Upper lobe of right lung (tissue), 1 donor: ENCODE measurements at places on chromosomes 12 and 14.
A peak's percentile ranks its signal among the peaks of the same experiment; 100 is the strongest.

- no peak for DNase-seq
These were observed 60.9 kb upstream of the NID2 start for GRCh38 chr14:52129721-52130120.

GRCh38 chr14:21449899-21450216, 6.1 kb downstream of the CHD8 start:
- no peak for DNase-seq

- DNase-seq: no peak
These were observed 32.3 kb upstream of the TBC1D30 start for GRCh38 chr12:64792128-64792527.

- DNase-seq: no peak
These were observed 59.6 kb downstream of the PRKCH start for GRCh38 chr14:61380984-61381383.

DNA sequence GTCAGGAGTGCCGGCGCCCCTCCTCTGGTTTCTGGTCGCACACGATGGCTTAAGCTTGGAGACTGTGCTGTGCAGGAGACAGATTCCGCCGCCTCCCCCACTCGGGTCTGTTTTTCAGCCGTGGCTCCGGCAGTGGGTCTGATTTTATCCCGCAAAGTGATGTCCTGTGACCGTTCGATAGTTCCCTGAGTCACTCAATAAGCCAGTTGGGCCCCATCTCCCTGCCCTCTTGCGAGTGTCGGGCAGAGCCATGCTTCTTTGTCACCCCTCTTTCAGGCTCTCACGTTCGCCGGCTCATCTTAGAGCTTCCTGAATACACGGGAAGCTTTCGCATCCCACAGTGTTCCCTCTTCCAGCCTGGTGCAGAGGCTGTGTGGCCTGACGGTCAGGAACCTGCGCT, 127.8 kb upstream of the RFLNA start:
- no peak for DNase-seq

- DNase-seq: no peak
These were observed 450 bp downstream of the SINHCAF start for GRCh38 chr12:31325524-31325875.

- DNase-seq: no peak
These were observed 384.6 kb downstream of the APAF1 start for GRCh38 chr12:99029511-99030271.

GRCh38 chr14:52103416-52103815, 34.6 kb upstream of the NID2 start:
- no peak for DNase-seq

DNA sequence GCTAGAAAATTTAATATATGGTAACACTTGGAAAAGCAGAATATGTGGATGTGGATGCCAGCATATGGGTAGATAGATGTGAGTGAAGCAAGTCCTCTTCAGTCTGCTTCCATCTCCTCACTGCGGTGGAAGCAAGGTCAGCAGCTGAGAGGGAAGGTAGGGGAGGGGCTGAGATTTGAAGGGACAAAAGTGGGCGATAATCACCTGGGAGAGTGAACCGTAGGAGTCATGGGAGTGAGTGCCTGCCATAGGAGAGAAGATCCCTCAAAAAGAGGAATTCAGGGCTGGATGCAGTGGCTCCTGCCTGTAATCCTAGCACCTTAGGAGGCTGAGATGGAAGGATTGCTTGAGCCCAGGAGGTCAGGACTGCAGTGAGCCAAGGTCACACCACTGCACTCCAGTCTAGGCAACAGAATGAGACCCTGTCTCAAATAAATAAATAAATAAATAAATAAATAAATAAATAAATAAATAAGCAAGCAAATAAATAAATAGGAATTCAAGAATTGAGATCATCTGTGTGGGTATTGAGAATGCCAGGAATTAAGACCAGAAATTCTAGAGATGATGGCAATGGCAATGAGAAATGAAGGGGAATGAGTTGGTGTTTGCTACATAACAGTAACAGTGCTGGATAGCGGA, 123.4 kb downstream of the BICD1 start:
- DNase-seq: no peak

DNA sequence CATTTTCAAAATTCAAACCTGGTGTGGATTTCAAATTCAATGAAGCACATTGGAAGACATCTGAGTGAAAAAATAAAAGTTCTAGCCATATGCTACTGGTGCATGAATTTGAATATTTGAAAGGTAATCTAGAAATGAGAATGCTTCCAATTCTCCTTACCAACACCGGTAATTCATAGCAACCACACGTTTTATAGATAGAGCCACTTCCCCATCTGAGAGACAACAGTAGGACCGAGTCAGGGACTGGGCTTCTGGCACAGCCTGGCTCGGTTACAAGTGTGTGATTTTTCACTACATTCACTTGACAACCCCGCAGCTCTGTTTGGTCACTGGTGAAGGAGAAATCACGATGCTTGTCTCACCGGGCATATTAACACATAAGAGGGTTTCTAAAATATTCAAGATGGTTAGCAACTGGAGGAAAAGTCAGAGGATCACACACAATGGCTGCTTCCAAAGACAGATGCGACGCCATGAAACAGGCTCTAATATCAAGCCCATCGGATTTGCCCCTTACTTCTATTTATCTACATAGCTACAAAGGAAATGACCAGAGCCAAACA, 86.5 kb upstream of the FOXN3 start:
- no peak for DNase-seq

- no peak for DNase-seq
These were observed 479.0 kb upstream of the SYT1 start for GRCh38 chr12:78385541-78385940.

GRCh38 chr14:54893151-54893760, 9.4 kb downstream of the GCH1 start:
- no peak for DNase-seq

DNA sequence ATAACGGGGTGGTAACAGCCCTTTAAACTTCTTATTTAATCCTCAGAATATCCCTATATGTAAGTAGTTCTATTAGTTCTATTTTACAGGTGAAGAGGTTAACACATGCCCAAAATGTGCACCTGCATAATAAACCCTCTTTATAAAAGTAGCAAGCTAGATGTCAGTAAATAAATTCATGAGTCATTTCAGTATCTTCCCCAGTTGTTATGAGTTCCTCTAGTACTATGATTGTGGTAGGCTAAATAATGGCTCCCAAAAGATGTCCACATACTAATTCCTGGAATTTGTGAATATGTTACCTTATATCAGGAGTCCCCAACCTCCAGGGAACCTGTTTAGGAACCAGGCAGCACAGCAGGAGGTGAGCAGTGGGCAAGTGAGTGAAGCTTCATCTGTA, 106.5 kb downstream of the TMTC3 start:
- no peak for DNase-seq

GRCh38 chr12:2624543-2625288, 170.1 kb upstream of the FKBP4 start:
- DNase-seq: no peak

GRCh38 chr14:66884149-66884548, 305.1 kb upstream of the GARIN2 start:
- DNase-seq: no peak

DNA sequence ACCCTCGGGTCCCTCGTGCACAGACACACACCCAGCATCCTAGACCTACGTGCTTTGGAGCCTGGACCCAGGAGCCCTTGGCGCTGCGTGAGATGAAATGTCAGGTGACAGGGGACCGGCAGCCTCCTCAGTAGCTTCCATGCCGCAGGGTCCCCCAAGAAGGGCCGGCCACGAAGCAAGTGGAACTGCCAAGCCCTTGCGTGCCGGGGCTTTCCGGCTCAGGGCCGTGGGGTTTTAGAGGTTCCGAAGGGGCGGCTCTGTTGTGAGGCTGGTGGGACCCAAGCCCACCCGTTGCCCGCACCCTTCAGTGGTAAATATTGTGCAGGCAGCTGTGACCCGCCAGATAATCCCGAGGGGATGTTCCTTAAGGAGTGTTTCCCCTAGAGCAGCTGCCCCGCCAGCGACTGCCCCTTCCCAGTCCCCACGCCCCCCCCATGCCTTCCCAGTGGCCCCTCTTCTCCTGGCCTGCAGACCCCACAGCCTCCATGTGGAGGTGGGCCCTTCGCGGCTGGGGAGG, 133.7 kb downstream of the ADGRD1 start:
- peak; percentile 60 for DNase-seq

- DNase-seq: no peak
These were observed 71.9 kb downstream of the DYRK2 start for GRCh38 chr12:67720351-67720856.

DNA sequence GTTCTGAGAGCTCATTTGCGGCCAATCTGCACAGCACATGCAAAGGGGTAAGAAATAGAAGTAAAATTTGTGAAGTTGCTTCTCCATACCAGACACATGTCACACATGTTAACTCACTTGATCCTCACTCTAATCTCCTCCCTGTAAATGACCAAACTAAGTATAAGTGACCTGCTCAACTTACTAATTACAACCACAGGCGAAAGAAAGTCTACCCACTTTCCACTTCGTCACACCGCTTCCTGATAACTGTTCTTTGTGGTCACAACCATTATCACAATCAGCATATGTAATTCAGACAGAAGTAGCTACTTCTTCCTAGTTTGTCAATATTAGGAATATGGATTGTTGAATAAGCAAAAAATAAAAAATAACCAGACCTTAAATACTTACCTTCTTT, 293.7 kb upstream of the CLEC14A start:
- DNase-seq: no peak

- DNase-seq: no peak
These were observed 280.9 kb upstream of the FLRT2 start for GRCh38 chr14:85248881-85249635.

GRCh38 chr12:12606781-12607589, 4.7 kb upstream of the CREBL2 start:
- no peak for DNase-seq

- no peak for DNase-seq
These were observed 53.6 kb downstream of the FBXO34 start for GRCh38 chr14:55324812-55325211.

DNA sequence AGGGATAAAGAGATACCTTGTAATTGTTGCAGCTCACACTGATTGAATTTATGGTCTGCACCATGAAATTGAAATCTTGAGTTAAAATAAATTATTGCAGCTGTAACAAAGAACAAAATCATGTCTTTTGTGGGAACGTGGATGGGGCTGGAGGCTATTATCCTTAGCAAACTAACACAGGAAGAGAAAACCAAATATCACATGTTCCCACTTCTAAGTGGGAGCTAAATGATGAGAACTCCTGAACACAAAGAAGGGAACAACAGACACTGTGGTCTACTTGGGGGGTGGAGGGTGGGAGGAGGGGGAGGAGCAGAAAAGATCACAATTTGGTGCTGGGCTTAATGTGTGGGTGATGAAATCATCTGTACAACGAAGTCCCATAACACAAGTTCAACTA, 22.6 kb downstream of the ERP27 start:
- no peak for DNase-seq

DNA sequence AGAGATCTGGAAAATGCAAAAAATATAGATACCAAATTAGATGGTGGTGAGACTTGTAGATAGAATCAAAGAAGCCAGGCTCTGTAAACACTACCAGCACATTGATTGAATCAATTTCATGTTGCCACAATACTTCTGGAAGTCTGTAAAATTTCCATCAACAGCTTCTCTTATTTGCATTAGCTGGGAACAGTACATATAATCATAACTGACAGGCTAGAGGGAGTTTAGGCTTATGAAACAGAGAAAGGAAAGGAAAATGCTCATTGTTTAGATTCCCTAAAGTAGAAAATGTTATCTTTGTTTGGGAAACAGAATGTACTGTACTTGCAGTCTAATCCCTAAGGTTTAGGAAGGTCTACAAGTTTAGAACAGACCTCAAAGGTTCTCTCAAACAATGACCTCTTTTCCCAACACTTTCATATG, 335.2 kb downstream of the CEP128 start:
- DNase-seq: no peak

DNA sequence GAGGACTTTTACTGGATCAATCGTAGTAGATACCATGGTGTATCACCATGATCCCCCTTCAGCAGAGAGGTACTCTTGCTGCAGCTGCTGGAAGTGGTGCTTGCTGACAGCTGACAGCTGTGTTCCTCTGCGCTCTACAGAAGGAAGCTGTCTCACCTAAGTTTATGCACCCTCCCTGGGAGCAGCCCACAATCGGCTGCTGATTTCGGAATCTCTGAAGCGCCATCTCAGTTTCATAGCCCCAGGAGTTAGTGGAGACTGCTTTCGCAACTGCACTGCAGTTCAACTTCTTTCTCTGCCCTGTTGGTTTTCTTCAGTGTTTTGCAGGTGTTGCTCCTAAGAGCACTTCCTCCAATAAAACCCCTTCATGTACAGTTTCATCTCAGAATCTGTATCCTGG, 237.9 kb downstream of the PAWR start:
- no peak for DNase-seq

DNA sequence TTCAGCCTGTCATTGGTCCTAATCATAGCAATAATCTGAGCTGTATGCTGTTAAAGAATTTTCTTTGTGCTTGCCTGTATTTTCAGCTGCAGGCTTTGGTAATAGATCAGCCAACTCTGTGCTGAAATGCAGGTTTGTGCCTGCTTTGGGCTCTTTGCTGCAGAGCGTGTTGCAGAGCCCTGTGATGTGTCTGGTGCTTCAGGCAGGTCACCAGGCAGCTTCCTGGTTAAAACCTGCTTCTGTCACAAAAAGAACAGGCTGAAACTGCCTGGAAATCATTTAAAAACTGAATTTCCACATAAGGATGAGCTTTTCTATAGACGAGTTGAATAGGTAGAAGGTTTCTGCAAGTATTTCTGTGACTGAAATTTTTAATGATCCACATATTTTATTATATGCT, 3.1 kb downstream of the DIP2B start:
- DNase-seq: no peak

GRCh38 chr12:101637936-101638335, 43.2 kb downstream of the MYBPC1 start:
- DNase-seq: no peak

DNA sequence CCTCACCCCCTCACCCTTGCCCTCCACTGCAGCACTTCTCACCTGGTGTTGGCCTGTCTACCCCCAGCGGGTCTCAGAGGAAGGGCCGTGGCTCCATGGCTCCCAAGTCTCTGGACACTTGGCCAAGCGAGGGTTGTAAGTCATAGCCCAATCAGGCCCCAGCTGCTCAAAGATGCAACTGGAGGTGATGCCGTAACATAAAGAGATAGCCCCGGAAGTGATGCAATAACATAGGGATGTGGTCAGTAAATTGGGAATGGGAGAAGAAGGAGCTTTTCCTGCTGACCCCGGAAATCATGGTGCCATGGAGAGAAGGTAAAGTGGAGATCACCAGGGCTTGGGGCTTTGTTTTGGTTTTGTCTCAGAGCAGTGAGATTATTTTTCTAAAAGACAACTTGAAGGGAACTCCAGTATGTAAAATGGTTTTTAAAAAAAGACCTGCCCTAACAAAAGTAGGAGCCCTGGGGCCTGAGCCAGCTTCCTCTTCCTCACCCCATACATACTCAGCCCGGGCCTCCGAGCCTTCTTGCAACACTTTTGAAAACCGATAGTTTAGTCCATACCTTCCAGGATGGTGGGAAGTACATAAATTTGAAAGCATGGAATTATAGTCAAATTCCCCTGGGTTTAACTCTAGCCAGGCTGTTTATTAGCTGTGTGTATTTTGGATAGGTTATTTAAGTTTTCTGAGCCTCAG, 212.5 kb downstream of the CRADD start:
- DNase-seq: no peak
